ENCODE measurements at places on chromosomes 3 and 15.

- no peak for DNase-seq
Measured at GRCh38 chr15:64542091-64542490, 81.7 kb downstream of the ZNF609 start.

DNA sequence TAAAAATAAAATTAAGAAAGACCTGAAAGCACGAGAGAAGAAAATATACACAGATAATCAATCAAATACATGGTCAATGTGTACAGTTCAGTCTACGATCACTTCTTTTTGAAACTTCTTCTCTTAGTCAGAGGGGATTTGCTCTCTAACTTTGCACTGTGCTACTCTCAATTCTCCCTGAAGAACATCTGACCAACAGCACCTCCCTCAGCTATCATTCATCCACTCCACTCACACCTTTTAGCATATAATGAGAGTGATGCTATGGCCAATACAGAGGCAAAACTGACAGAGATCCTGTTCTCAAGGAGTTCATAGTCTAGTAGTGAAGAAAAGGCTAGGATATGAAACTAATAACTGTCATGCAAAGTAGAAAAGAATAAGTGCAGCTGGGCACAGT lies 45.9 kb downstream of the P3H2 start:
- no peak for DNase-seq

- DNase-seq: no peak
Measured at GRCh38 chr3:62479326-62479725, 106.0 kb upstream of the FEZF2 start.

GRCh38 chr15:67920524-67921240 lies 80.8 kb upstream of the RNU6-1 start:
- DNase-seq: no peak

DNA sequence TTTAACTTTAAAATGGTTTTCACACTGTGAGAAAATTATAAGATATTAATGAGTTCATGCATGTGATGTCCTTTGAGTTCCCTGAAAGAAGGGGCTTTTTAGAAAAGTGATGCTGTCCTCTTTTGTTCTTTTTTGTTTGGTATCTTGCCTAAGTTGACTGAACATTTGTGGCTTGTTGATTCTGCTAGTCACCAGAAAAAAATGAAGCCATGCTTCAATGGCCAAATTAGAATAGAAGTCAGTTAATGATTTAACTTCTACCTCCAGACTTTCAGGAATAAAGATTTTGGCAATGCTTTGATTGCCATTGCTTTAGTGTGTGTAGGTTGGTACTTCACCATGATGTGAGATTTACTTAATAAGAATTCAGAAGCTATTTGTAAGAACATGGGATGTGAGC lies 260.6 kb upstream of the NECTIN3 start:
- DNase-seq: no peak

- no peak for DNase-seq
Measured at GRCh38 chr3:84292128-84292527, 666.7 kb upstream of the CADM2 start.

DNA sequence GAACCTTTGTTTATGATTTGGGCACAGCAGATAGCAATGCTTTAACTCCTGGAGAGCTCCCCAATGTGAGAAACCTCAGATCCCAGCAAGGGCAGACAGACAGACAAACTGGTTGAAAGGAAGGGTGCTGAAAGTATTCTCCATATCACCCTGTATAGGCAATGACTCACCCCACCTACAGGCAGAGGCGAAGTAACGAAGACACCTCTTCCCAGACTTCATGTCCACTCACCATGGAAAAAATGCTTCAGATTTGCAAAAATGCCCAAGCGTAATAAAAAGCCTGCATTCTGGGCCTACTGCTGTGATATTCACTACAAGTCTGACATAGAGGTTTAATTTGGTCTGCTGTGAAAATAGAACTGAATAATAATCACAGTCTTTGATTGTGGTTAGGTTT lies 50.5 kb downstream of the THBS1 start:
- DNase-seq: no peak

DNA sequence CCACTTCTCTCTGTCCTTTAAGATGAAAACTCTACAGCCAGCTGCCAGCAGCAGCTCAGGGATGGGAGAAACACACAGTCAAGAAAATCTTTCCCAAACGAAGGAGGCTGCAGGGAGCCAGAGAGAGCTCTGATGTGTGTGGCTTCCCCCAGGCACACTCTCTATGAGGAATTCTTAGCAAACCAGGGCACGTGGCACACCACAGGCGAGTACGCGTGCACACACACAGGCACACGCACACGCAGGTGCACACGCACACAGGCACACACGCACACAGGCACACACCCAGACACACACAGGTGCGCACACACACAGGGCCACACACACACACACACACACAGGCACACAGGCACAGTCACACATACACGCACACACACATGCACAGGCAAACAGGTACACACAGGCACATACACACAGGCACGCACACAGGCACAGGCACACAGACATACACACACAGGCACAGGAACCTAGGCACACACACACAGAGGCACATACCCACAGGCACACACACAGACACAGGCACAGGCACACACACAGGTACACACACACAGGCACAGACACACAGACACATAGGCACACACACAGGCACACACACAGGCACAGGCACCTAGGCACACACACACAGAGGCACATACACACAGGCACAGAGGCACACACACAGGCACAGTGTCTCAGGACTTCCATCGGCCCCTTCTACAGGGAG lies 91.5 kb upstream of the ATP2B2 start:
- no peak for DNase-seq

DNA sequence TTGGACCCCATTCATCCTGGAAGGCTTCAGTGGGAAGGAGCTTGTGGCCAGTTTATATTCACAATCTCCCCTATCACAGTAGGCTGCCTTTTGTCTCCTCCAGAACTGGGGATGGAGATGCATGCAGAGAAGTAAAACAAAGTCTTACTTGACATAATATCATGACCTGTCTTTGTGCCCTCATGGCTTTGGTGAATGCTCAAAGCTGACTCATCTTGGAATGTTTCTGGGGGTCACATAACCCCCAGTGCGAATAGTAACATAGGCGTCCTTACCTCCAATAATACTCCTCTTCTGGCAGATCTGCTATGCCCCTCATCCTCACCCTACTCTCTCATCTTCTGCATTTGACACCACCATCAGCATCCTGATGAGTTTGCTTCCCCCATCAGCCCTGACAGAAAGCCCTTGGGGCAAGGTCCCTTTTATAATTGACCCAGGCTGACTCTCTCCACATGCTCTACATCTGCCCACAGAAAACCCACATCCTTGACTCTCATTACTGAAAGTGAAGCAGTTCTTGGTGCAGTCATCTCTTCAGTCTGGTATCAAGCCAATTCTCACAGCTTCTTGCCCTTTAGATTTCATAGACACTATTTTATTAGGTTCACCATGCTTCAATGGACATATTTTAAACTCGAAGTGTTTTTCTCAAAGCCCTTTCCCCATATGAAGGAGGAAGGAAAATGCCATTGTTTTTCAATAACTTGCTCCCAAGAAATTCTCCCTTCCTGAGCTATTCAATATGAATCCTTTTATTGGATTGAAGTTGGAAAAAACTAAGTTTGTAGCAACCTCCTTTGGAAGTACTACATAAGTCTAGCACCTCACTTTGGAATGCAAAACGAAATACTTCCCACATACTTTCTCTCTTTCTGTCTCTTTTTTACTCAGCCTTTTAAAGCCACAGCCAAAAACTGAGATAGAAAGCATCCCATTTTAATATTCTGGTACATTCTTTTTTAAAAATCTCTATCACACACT lies 36.6 kb downstream of the OSTN start:
- DNase-seq: no peak

Data from stimulated activated CD4-positive, alpha-beta T cell treated with anti-CD3 and anti-CD28 coated beads, Interleukin-1b, Interleukin-23, amount 100 ng/mL, for 1 hour (primary cell).